ENCODE measurements at places on chromosomes 12 and 14.

GRCh38 chr14:45133683-45134050 lies 614 bp downstream of the FKBP3 start:
- no peak for DNase-seq

DNA sequence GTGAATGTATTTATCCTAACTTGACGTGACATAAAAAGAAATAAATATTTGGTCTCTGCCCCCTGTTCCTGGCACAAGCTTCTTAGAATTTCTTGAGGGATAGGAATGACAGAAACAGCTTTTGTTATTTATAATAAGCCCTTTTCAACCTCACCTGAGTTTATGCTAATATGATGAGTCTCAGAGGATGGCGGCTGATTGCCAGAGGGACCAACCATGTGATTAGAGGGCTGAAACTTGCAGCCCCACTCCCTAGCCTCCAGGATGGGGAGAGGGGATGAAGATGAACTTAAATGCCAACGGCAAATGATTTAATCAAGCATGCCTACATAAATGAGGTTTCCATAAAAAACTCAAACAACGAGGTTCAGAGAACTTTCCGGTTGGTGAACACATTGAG lies 42.9 kb downstream of the DNAI7 start:
- no peak for DNase-seq

- DNase-seq: no peak
Observed at GRCh38 chr12:42589465-42590329, at the start of gene PRICKLE1. PRICKLE1 (minus strand) TSS chr12:42589746; CDS start chr12:42472516, 117,230 bp downstream.

- no peak for DNase-seq
Observed at GRCh38 chr14:89162586-89162985, 254.4 kb downstream of the FOXN3 start.

- DNase-seq: no peak
Observed at GRCh38 chr14:91019673-91020072, 40.8 kb downstream of the RPS6KA5 start.

DNA sequence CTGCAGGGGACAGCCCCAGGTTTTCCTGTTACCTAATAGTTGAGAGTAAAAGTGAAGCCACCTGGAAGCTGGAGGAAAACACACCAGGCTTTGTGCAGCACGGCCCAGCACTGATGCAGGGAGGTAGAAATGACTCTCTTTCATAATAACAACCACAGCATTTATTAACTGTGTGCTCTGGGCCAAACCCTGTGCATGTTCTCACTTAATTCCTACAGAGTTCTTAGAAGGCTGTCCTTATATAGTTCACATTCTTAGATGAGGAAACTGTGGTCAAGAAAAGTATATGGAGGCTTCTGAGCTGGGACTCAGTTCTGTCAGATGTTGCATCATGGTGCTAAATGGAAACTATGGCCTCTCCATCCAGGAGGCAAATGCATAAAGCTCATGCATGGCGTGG lies 100.0 kb downstream of the PAPOLA start:
- no peak for DNase-seq

- DNase-seq: no peak
Observed at GRCh38 chr14:101207041-101207440, 303.5 kb upstream of the RTL1 start.

DNA sequence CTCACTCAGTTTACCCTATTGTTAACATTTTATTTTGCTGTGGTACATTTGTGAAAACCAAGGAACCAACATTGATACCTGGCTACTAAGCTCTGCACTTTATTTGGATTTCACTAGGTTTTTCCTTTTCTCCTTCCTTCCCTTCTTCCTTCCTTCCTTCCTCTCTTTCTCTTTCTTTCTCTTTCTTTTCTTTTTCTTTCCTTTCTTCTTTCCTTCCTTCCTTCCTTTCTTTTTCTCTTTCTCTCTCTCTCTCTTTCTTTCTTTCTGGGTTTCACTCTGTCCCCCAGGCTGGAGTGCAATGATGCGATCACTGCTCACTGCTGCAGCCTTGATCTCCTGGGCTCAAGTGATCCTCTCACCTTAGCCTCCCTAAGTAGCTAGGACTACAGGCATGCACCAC lies 29.1 kb upstream of the TMEM263 start:
- DNase-seq: no peak

DNA sequence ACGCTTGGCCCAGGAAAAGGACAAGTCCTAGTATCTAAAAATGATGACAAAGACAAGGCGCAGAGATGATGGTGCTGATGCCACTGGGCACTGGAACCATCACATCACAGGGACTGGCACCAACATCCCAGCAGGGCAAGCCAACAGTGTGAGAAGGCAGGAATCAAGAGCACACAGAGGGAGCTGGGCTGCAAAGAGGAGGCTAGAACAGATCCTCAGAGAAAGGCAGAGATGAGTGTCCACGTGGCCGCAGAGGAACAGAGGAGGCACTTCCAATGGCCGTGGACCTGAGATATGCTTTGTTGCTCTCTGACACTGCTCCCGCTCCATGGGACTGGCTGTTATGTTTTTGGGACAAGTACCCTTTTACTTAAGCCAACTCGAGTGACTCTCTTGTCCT lies 17.9 kb downstream of the FOXN3 start:
- no peak for DNase-seq

- DNase-seq: no peak
Observed at GRCh38 chr12:29320295-29321085, 60.5 kb downstream of the ERGIC2 start.

DNA sequence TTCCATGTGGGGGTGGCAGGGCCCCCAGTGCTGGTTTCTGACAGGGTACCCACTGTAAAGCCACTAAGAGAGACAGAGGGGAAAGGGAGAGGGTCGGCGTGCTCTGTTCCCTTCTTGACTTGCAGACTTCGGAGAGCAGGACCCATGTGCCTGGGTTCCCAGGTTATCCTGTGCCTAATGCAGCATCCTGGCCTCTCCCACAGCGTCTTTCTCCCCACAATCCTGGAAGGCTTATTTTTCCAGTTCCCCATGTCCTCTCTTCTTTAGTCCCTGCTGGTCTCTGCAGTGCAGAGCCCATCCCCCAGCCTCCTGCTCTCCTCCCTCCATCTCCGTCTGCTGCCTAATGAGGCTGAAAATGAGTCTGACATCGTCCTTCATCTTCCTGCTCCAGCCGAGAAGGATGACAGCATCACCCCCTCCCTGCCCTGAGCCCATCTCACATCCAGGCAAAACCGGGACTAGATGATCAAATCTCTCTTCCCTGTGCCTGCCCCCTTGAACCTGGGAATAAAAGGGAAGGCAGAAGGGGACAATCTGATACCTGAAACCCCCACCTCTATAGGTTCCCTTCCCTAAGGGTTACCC lies 15.1 kb downstream of the CALCOCO1 start:
- DNase-seq: no peak

DNA sequence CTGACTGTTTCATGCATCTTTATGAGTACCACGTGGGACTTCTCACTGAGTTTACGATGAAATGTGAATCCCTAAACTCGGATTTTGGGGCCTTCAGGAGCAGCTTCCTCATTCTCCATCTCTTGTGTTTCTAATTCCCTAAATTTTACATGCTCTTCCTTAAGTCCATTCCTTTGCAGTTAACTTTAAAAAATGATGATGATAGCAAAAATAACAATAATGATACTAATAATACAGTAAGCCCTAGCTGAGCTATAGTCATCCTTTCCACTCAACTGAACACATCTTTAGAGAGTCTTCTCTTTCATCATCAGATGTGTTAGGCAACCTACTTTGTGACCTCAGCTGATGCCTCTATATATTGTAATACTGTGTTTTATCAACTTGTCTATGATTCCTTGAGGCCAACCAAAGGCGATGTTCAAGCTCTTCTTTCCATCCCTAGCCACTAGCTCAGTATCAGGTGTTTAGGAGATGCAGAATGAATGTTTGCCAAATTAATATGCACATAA lies 1196.4 kb downstream of the VRK1 start:
- no peak for DNase-seq

DNA sequence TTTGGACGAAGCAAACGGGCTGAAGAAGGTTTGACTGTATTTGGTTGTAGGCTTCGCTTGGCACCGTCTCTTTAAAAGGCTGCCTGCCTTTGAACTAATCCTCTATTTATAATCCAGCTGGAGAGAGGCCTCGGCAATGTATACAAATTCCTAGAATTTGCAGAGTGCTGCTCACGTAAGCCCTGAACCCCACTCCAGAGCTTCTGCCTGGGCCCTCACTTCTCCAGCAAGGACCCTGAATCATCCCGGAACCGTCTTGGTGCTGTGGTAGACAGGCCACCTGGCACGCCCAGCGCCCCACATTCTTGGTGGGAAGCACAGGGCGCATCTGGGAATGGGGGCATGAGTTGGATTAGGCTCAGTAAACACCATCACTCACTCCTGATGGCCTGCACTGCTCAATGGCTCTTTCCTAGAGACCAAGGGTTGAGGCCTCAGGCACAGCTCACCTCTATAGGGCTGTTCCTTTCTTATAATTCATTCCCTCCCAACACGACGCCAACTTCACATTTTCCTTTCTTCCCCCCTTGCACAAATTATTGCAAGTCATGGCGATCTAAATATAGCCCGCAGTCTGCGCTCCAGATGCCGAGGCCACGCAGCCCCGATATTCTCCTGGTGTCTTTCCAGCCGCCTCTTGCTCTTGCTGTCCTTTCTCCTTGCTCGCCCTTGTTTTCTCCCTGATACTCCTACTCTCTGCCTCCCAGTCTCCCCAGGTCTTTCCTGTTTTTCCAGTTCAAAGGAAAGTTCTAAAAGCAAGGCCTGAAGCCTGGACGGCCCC lies 141.0 kb downstream of the ZFP36L1 start:
- no peak for DNase-seq

DNA sequence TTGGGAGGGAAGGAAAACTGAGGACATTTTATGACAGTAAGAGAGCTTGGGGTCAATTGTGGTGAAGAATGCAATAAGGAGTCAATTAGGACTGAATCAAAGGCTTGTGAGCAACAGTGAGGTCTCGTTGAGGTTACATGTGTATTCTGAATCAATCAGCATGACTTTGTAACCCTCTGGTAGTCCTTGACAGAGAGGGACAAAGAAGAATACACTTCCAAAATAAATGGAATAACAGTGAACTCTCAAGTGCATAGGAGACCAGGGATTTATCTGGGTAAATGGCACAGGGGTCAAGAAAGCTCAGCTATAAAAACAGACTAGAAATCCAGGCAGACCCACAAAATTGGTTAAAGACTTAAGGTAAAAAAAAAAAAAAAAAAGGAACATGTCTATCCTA lies 85.1 kb upstream of the NAV3 start:
- no peak for DNase-seq

- DNase-seq: no peak
Observed at GRCh38 chr12:76766161-76766560, 2.2 kb downstream of the ZDHHC17 start.

DNA sequence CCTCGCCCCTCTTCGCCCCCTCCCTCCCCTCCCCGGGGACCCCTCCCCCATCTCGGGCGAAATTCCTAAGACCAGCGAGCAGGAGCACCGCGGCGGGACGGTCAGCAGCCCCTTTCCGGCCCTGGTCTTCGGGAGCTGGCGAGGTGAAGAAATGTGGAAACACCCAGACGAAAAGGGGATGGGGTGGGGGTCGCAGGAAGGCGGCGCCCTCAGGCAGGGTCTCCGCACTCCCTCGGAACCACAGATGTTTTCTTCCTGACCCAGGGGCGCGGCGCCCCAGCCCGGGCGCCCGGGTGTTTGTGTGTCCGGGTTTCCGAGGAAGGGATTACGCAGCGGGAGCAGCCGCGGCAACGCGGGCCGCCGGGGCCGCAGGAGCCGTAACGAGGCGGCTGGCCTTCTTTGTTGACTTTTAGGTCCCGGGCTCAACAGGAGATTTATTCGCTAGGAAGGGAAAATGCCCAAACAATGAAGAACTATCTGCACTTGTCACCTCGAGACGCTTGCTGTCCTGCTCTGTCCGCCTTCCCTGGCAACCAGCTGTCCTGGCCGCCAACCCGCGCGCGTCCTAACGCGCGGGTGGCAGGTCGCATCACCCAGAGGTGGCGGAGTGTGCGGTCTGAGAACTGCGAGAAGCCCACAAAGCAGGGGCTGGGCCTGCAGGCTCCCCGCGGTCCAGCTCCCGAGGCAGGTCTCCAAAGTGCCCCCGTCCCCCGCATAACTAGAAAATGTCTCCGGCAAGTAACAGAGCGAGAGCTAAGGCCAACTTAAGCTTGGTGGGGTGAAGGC lies 7.0 kb downstream of the FOXA1 start:
- DNase-seq: no peak

DNA sequence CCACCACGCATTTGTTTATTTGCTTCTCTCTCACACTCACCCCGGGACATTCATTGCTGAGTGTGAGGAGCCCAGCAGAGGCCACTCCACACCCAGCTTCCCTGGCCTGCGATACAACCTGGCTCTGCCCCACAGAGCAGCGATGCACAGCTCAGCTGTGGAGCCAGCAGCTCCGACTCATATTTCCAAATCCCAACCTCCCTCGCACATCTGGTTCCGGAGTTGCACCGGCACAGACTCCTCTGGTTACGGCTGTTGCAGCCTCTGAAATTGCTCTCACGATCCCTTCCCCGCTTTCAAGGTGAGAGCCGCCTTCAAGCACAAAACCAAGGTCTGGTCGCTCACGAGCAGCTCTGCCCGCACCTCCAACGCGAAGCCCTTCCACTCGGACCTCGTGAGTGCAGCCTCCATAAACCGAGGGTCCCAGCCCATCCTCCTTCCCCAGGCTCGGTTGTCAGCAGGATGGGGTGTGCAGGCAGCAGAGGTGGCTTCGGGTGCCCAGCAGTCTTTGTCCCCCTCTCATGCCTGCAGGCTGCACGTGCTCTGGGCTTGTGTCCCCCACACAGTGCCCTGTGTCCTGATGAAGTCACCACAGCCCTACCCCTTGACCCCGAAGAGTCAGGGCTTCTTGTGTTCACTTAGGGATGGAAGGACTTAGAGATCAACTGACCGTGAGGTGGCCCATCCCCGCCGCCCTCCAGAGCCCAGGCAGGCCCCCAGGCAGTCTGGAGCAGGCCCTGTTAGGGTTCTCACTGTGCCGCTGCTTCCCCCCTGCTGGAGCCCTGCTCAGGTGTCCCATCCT lies 184.3 kb downstream of the ADGRD1 start:
- DNase-seq: no peak

DNA sequence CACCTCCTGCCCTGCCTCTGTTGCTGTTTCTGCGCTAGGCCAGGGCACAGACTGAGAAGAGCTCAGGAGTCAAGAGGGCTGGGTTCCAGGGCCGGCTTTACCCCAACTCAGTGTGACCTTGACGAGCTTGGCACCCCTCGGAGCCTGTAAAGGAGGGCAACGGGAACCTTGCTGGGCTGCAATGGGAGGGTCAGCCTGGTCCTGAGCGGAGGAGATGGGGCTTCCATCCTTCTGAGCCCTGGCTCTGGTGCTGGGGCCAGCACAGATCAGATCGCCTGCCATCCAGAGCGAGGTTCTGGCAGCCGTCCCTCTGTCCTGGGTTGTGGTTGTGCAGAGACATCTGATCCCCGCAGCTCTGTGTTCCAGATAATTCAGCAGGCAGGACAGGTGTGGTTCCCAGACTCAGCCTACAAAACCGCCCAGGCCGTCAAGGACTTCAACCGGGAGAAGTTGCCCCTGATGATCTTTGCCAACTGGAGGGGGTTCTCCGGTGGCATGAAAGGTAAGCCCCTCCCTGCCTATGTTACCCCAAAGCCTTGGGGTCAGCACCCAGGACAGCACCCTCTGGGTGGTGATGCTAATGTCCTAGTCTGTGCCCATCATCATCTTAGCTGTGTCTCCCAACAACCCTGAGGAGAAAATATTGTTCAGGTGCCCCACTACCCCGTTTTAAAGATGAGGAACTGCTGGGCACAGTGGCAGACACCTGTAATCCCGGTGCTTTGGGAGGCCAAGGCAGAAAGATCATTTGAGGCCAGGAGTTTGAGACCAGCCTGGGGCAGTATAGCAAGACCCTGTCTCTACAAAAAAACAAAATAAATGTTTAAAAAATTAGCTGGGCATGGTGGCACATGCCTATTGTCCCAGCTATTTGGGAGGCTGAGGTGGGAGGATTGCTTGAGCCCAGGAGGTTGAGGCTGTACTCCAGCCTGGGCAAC lies 50.2 kb downstream of the FOXN4 start:
- DNase-seq: no peak

Data from CD8-positive, alpha-beta memory T cell (primary cell).